ENCODE measurements at places on chromosomes 2 and 18.

GRCh38 chr2:134869946-134870736 lies 31.7 kb downstream of the ACMSD start:
- DNase-seq = no peak

DNA sequence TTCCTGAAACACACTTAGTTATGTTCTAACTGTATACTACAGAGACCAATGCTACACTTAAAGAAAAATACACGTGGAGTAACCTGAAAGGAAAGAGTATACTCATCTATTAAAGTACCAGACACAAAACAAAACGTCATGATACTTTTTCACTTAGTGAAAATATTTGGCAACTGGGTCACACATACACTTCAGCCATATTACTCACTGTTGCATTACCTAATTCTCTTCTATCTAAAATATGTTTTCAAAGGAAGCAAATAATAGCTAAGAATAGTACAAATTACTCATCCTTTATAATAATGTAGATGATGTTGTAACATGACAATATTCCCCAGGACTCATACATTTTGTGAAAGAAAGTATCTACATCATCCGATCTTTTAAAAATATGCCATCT lies 76.5 kb upstream of the EPB41L3 start:
- peak; percentile 22 for DNase-seq

DNA sequence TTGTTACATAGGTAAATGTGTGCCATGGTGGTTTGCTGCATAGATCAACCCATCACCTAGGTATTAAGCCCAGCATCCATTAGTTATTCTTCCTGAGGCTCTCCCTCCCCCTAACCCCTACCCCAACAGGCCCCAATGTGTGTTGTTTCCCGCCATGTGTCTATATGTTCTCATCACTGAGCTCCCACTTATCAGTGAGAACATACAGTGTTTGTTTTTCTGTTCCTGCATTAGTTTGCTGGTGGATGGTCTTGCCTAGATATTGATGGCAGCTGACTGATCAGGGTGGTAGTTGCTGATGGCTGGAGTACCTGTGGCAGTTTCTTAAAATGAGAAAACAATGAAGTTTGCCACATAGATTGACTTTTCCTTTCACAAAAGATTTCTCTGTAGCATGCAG lies 34.6 kb upstream of the MSTN start:
- no peak for DNase-seq

- peak; percentile 36 for DNase-seq
Measured at GRCh38 chr2:30113617-30114293, 33.1 kb upstream of the YPEL5 start.

- peak; percentile 93 for DNase-seq
Measured at GRCh38 chr2:27078267-27079194, at the start of gene EMILIN1. Gene EMILIN1, plus strand, starts transcription at chr2:27078615. Its CDS starts 451 bp downstream, at chr2:27079066.

- no peak for DNase-seq
Measured at GRCh38 chr2:8346706-8347430, 335.0 kb upstream of the ID2 start.

- DNase-seq = no peak
Measured at GRCh38 chr18:5543773-5544389, at the start of gene EPB41L3. Gene EPB41L3, minus strand, starts transcription at chr18:5543997. Its CDS starts 54,814 bp downstream, at chr18:5489183.

DNA sequence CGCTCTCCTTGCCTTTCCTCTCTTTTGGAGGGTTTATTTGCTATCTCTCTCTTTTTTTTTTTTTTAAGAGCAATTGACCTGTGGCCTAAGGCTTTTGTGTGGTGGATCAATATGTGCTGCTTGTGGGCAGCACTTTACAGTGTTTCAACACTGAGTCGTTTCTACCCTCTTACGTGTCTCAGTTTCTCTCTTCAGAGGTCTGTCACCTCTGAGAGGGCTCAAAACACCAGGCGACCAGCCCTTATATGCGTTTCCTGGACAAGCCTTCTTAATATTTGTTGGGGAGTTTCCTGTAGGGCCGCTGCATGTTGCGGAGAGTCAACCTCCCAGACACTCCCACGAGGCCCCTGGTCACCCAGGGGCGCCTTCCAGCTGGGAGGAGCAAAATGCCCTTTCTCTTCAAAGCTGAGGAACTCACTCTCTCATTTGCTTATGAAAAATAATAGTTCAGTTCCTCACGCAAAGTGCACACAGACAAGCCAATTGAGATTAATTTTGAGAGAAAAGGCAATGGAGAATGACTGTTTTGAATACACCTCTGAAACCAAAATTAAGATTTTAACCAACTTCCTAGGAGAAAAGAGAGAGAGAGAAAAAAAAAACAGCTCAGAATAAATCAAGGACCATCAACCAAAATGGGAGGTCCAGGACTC lies 96.3 kb upstream of the B3GNT2 start:
- no peak for DNase-seq

DNA sequence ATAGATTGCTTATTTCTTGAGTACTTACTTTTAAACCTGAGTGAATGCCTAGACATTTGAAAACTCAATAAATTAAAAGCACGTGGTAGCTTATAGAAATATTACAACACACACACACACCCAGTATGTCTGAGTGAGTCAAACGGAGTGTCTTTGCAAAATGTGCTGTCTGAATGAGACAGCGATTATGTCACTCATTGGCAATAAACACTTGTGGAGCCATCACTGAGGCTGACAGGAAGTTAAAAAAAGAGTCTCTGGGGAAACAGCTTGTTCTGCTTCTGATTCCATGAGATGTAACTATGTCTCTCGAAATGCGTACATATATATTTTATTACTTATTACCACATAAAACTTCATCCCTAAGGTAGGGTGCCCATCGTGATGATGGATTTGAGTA lies 22.3 kb upstream of the VPS4B start:
- peak; percentile 87 for DNase-seq

DNA sequence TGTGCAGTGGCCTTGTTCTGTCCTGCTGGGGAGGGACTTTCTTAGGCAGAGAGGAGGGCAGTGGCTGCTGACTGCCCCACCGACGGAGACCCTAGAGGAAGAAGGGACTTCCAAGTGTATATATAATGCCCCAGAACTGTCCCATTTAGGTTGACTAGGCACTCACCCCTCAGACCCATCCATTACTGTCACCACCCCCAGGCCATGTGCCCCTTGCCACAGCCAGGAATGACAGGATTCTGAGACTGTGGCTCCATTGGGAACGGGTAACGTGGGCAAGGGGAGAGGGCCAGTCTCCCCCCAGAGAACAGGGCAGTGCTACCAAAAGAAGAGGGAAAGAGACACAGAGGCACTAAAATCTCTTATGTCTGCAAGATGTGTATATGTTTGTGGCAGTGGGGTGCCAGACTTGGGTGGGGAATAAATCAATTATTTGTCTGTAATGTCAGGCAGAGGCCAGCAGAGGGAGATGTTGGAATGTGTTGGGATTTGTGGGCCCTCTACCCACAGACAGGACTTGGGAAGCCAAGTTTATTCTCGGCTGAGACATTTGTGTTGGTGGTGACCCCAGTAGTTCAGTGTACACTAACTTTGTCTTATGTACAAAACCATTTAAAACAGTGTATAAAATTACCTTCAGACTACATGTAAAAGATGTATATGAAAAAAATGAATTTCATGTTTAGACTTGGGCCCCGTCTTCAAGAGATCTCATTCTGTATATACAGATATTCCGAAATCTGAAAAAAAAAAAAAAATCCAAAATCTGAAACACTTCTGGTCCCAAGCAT lies 24.0 kb upstream of the TMEM37 start:
- DNase-seq = peak; percentile 56

DNA sequence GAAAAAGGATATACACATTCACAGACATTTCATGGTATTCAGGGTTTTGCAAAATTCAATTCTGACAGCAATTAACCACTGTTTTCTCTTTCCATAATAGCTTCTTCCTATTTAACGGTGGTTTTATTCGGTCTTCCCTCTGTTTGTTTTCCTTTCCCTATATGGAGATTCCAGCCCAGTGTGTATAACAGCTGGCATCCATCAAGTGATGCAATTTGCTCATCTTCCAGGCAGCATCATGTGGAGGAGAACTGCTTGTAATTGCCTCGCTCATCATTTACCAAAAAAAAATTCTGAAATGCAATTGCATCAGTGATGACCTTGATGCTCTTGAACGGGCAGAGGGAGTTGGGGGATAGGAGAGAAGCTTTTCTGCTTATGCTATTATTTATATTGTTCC lies 165.9 kb upstream of the PGAP1 start:
- DNase-seq = peak; percentile 80

GRCh38 chr2:215756346-215756730 lies 257.0 kb downstream of the MREG start:
- no peak for DNase-seq

- no peak for DNase-seq
Measured at GRCh38 chr18:54830260-54830659, 2.0 kb downstream of the RAB27B start.

DNA sequence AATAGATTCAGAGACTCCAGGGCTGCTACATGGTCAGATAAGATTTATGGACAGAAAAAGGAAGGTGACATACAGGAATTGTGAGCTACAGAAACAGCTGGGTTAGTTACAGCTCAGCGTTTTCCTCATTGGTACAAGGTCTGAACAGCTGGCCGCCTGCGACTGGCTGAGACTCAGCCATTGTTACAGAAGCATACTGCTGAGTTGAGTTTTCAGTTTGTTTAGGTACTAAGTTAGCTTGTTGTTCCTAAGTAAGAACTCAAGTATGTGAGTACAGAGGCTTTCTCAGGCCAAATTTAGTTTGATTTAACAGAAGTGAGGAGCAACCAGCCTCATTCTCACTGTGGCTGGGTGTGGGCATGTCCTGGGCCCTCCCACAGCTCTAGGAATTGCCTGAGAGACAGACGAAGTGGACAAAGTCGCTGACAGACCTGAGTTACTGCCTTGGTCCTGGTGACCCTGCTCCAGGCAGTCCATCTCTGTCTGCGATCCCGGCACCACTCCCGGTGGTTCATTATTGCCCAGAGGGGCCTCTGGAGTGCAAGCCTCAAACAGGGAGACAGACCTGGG lies 27.8 kb upstream of the RHOB start:
- no peak for DNase-seq

DNA sequence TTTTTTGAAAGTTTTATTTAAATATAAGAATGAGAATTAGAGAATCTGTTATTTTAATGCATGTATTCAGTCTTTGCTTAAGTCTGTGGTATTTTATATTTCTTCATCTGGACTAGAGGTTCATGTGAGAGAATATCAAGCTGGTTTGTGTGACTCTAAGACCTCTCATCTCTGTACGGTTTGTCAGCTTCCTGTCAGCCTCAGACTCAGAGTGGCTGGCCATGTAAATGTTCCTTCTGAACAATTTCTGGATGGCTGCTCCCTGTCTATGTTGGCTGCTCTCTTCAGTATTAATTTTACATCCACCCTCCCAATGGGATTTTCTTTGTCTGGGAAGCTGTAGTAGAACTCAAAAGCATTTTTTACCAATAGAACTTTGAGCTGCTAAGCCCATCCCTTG lies 225.3 kb upstream of the THUMPD2 start:
- DNase-seq = no peak

GRCh38 chr2:31372097-31372496 lies 42.4 kb downstream of the XDH start:
- no peak for DNase-seq

- no peak for DNase-seq
Measured at GRCh38 chr2:183950673-183951072, 647.7 kb upstream of the ZNF804A start.

DNA sequence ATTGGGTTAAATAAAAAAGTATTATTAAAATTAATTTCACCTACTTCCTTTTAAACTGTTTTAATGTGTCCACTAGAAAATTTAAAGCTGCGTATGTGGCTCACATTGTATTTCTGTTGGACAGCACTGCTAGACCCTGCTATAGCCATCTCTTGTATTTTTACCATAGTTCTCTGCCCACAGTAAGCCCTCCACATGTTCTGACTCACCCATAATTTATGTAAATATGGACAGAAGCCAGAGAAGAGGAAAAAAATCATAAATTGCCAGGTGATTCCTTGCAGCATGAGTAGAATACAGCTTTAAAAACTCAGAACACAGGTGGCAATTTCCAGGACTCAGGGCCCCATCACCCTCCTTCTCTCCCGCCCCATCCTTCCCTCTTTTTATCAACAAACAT lies 142.4 kb upstream of the MEX3C start:
- DNase-seq = no peak

DNA sequence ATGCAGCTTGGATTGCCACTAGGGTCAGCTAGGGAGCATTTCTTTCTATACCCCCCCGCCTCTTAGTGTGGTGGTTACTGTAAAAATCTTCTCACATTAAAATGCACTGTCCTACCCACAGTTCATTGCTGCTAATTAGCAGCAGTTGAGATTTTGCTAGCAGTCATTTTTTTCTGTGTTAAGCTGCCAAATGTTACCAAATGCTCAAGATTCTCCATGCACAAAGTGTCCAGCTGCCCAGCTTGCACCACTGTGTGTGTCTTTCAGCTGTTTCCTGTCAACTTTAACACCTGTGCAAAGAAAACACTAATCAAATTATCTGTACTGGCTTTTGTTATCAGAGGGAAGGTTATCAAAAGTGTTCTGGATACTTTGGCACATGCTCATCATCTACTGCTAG lies 679.3 kb downstream of the NR4A2 start:
- no peak for DNase-seq

GRCh38 chr2:17517481-17518211 lies 594 bp downstream of the RAD51AP2 start:
- DNase-seq = no peak

DNA sequence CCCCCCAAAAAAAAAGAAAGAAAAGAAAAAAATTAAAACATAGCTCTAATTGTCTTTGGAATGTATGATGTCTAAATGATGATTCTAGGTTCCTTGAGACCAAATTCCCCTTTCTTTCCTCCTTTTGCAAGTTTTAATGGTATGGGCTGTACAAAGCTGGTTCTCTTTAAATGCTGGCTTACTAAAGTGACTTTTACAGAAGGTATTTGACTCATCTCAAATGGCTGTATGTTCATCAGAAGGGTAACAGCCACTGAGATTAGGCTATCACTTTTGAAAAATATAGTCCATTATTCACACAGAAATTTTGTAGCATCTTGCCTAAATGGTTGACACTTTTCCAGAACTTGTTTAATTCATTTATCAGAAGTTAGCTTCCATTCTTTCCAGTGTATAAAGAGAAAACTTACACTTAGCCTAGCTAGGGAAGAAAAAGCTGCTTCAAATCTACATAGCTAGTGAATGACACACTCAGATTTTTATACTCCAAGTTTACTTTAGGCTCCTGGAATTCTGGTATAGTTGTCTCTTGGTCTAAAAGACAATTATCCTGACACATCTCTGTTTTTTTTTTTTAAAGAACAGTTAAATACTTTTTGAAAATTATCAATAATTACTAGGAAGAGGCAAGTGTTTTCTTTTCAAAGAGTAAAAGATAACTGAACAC lies 622.6 kb downstream of the LRP1B start:
- DNase-seq = no peak

GRCh38 chr2:45156605-45157004 lies 147.4 kb upstream of the SIX2 start:
- no peak for DNase-seq

GRCh38 chr2:120988051-120988699 lies 252.5 kb downstream of the GLI2 start:
- no peak for DNase-seq

GRCh38 chr2:190572246-190572645 lies 37.7 kb upstream of the NEMP2 start:
- no peak for DNase-seq
